HTR-8/SVneo (cell line): ENCODE measurements at places on chromosomes 11 and 22.
A peak's percentile ranks its signal among the peaks of the same experiment; 100 is the strongest.

- DNase-seq = peak; percentile 47
These were observed 579.3 kb downstream of the BUD13 start for GRCh38 chr11:116193321-116194131.

- no peak for DNase-seq
These were observed 85.9 kb downstream of the TIMP3 start for GRCh38 chr22:32887324-32887980.

DNA sequence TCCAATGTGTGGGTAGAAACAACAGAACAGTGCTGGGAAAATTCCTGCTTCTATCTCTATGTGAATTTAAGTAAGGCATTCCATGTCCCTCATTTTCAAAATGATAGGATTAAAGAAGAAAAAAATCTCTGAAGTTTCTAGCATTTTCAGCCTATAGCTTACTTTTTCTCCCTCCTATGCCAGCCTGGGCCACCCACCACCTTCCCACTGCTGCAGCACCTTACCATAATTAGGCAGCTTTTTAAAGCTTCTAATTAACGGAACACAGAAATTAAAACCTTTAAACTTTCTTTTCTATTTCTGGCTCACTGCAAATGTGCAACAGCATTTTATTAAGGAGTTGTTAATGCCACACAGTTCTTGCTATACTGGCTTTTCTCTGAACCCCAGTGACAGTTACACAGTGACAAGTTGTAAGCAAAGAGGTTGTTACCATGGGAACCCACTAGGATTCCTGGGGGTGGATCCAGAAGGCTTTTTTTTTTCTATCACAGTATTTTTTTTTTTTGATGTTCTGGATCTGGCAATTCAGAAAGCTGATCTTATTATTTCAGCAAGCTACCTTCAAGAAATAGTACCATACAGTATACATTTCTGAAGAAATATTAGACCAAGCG lies 20.2 kb downstream of the CELF1 start:
- no peak for DNase-seq

GRCh38 chr11:124738713-124739478 lies 846 bp upstream of the NRGN start:
- no peak for DNase-seq

- DNase-seq = no peak
These were observed 155.7 kb downstream of the GRIK4 start for GRCh38 chr11:120667281-120667680.

DNA sequence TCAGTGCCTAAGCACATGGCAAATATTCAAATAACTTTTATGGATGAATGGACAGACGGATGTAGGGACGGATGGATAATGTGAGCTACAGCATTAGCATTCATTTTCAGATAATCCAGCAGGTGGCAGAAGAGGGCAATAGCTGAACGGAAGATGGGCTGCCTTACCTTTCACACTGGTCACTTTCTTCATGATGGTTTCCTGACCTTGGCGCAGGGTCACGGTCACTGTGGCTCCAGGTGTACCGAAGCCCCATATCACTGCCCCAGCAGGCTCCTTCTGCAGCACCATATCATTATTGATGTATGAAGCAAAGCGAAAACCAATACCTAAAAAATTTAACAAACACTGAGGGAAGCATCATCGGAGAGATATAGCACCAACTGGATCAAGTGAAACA lies 4.3 kb downstream of the SIAE start:
- DNase-seq = peak; percentile 46

- no peak for DNase-seq
These were observed 66.6 kb downstream of the MED15 start for GRCh38 chr22:20573833-20574615.

DNA sequence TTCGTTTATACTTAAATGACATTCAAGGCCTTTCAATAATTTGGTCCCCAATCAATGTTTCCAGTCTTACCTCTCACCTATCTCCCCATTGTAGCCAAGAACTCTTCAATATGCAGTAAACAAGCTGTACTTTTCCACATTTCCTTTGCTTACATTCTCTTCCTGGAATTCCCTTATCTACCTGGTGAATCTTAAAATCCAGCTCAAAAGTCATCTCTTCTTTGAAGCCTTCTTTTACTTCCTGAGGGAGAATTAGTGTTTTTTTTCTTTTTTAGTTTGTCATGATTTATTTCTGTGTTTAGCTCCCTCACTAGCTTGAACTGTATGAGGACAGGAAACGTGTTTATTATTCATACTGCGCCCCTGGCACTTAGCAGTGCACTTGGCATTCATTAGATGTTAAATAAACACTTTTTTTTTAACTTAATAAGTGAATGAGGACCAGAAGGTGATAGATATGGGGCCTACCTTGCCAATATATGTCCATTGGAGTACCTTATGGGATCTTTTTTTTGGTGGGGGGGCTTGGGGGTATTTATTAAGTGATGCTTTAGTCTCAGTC lies 4.9 kb upstream of the PTS start:
- DNase-seq = no peak

DNA sequence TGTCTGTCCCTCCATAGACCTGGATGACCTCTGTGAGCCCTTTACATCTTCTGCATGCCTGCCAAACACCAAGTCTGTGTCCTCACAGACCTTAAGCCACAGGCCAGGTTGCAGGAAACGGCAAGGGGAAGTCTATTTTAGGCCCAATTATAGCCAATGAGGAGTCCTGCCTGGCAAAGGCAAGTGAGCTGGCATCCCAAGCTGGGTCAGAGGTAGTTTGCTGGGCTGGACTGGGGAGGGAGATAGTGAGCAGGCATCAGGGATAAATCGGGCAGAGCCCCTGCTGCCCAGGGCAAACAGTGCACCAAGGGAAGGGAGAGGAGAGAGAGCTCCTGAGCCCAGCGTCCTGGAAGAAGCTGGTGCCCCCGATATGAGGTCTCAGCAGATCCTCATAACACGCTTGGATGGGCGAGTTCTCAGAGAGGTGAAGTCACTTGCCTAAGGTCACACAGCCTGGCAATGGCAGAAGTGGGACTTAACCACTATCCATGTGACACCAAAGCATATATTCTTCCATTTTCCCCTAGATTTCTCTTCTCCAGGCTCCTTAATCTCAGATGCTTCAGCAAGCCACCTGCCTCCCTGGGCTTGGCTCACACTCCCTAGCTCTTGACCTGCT lies 3.7 kb upstream of the RELT start:
- DNase-seq = no peak

DNA sequence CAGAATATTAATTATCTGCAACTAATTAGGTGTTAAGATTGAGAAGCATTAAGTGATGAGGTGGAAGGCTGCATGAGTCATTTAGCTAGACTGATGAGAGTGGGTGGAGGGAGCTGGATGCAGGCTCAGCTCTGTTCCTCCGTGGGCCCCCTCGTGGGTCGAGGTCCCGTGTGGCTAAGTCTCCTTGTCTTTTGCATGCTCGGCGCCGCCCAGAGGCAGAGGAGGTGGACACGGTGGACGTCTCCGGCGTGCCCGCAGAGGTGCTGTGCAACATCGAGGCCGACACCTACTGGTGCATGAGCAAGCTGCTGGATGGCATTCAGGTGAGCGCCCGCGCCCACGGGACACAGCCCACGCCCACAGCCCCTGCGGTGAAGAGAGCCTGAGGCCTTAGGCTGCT lies 211.6 kb downstream of the TBC1D22A start:
- DNase-seq = no peak

- no peak for DNase-seq
These were observed 22.5 kb downstream of the FADS3 start for GRCh38 chr11:61868571-61869428.

DNA sequence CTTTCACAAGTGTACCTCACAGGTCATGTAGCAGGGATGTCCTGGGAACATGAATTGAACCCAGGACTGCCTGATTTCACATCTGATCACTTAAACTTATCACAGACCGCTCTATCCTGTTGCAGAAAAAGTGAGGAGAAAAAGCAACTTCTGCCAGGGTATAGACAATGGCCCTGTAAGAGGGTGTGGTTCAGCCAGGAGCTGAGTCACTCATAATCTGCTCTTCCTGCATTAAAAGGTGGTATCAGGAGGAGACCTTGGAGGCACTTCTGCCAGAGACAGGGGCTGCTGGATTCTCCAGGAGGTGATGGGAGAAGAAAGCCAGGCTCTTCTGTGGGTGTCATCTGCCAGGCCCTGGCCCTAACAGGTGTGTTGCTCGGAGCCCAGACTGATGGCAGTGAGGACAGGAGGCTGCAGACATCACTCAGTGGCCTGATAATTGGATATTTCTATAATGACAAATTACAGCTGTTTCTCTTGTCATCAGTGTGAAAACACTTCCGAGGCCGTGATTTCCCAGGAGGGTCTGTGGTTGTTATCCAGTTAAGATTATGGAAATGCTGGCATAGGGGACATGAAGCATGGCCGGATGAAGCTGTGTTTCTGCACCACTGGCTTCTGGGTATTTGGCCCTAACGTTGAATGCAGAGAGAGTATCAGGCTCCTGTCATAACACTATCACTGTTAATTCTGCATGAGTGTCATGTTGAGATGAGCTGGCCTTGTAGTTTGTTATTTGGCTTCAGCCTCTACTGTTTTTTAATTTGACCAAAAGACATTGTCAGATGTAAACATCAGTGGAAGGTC lies 125.1 kb upstream of the ZBED5 start:
- no peak for DNase-seq

GRCh38 chr22:49258107-49259010 lies 569.3 kb downstream of the BRD1 start:
- DNase-seq = no peak

DNA sequence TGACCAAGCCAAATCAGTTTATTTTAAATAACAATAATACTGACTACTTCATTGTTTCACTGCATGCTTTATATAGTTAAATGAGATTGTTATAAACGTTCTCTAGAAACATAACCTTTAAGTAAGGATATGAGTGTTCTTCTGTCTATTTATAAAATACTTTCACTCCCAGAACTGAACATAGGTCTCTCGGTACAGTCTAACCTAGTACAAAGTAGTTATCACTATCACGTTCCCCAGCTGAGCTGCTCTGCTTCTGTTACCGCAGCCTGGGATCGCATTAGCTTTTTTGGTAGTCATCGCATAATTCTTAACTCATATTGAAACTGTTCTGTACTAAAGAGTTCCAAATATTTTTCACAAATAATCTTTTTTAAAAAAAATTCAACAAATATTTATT lies 143.6 kb downstream of the WNT11 start:
- DNase-seq = no peak

- no peak for DNase-seq
These were observed 92.9 kb upstream of the THY1 start for GRCh38 chr11:119515771-119516400.

GRCh38 chr11:69530278-69531070 lies 49.0 kb downstream of the LINC01488 start:
- DNase-seq = no peak

DNA sequence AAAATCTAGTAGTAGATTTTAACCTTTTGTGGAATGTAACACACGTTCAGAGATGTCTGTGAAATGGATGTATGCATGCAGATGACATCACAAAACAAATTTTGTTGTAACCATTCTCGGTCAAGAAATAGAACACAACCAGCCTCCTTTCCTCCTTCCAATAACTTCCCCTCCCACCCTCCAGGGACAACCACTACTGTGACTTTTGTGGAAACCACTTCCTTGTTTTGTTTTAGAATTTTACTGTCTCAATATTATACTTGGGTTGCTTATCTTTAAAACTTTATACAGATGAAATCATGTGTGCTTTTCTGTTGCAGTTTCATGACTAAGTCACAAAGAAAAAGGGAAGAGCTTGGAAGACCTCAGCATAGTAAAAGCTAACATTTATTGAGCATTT lies 189.4 kb upstream of the NCAM1 start:
- DNase-seq = no peak

- DNase-seq = no peak
These were observed 80.5 kb downstream of the GRAMD1B start for GRCh38 chr11:123510579-123510905.
